ENCODE measurements at places on chromosomes 6 and 20. TPM values are rescaled to one million over a fixed set of nuclear protein-coding genes. Genes with fewer than 3 reads are reported as not detected.

- no peak for DNase-seq
These were observed 50.9 kb downstream of the RPRD1B start for GRCh38 chr20:38084425-38084951.

GSTA3 gene
- total RNA-seq: not detected

GRCh38 chr20:51888291-51888690, 86.0 kb upstream of the SALL4 start:
- no peak for DNase-seq

GRCh38 chr20:36745927-36746659, at the start of gene NDRG3:
NDRG3 (minus strand) TSS chr20:36746090; CDS start chr20:36721735, 24,355 bp downstream.
- peak; percentile 97 for DNase-seq

GRCh38 chr20:63428906-63429575, 43.4 kb downstream of the KCNQ2 start:
- DNase-seq: no peak

DNA sequence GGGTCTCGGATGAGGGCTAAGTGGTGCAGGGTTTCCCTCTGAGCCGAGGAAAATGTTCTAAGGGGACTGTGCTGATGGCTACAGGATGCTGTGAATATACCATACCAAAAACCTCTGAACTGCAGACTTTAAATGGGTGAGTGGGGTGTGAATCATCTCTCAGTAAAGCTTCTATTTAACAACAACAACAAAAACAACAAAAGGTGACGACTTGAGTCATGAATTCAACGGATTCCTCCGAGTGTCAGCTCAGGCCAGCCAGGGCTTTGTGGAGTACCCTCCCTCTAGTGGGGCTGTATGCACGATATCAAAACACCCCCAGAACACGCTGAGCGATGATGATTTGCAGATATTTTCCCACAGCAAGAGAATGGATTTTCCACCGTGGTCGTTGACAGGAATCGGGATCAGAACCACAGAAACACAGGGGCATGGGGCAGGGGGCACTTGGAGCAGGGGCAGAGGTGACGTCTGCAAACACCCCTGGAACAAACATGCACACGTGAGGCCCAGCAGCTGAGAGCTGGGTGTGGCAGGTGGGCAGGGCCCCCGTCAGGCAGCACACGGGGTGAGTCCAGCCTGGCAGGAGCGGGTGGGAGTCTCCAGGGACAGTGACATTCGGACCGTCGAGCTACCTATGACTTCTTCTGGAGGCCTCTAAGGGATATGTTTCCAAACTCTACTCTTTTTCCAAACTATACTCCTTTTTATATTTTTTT, 38.6 kb downstream of the SLC2A4RG start:
- no peak for DNase-seq

DNA sequence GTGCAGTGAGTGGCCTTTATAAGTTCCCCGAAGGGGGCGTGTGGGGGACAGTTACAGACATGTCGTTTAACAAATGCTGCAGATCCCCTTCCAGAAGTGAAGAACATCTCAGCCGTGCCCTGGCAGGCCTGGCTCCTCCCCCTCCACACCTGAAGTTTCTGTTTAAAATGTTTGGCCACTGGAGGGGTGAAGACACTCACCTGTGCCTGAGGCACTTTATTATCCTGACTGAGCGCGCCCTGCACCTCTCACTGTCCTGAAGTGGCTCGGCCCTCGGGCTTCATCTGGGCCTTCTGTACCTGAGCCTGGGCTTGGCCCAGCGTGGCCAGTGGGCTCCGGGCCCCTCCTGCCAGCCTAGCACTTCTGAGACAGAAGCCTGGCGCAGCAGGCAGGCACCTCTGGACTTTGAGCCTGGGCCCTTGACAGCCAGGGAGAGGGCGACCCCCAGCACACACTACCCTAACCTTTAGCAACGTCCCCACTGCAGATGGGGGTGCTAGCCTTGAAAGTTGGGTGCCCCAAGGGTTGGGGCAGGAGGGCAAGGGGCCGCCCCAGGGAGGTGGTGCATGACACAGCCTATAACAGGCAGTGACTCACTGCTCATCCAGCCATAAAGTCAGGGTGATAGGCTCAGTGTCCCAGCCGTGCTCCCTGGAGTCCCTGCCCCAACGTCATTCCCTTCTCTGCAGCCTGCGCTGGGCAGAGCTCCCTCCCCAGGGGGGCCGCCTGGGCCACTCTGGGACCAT, 13.6 kb upstream of the GATA5 start:
- no peak for DNase-seq

- DNase-seq: no peak
These were observed 109.0 kb downstream of the PSMB1 start for GRCh38 chr6:170444056-170444591.

DNA sequence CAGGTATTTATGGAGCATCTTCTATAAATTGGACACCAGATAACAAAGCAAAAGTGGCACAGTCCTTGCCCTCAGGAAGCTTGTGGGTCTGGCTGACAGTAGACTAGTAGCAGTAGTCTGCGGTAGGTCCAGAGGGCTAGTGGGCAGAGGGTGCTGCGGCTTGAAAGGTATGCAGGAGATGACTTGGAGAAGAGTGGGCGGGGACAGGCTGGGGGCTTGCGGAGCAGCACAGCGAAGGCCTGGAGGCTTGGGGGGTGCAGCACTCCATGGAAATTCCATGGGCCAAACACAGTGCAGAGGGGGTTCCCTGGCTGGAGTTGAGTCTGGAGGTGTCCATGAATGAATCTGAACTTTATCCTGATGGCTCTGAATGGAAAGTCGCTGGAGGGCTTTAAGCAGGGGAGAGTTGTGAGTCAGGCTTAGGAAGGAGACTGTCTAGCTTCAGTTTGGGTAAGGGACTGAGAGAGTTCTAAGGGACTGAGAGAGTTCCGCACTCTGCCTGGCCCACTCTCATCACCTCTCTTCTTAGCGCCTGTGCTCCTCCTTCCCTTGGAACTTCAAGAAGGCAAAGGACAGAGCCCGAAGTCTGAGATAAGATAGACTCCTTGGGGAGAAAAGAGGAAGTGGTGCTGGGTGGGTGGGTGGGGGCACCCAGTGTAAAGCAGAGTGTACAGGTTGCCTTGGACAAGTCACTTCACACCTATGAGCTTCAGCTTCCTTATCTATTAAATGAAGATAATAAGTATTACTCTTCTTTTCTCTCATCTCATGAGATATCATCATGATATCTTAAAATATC, 8.8 kb downstream of the PKIG start:
- no peak for DNase-seq

DNA sequence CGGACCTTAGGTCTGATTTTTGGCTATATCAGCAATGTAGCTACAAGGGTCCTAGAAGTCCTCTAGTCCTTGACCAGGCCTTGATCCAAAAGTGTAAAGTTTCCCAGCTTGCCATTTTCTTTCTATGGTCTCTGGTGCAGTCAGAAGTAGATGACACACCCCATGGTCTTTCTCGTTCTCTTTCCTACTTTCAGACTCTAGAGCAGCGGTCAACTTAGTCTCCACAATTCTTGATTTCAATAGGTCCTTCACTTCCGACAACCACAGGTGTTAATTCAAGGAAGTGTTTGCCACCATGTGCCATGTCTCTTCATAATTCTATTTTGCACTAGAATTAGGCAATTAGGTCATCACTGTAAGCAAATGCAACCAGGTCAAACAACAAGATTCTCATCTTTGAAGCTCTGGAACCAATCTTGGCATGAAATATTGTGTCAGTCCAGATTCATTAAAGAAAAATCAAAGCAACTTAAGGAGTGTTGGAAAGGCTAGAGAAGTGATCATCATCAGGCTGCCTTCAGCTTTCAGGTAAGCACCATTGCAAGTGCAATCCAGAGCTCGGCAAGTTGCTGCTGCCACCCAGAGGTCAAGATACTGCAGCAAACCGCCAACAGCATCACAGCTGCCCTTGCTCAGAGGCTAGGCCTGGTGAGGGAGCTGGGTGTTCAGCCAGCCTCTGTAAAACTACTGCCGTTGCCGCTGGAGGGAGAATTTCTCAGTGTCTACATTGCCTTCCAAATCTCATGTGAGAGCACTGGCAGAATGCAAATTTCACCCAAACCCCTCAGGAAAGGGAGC, 5.6 kb upstream of the SYNE1 start:
- peak; percentile 84 for DNase-seq

DNA sequence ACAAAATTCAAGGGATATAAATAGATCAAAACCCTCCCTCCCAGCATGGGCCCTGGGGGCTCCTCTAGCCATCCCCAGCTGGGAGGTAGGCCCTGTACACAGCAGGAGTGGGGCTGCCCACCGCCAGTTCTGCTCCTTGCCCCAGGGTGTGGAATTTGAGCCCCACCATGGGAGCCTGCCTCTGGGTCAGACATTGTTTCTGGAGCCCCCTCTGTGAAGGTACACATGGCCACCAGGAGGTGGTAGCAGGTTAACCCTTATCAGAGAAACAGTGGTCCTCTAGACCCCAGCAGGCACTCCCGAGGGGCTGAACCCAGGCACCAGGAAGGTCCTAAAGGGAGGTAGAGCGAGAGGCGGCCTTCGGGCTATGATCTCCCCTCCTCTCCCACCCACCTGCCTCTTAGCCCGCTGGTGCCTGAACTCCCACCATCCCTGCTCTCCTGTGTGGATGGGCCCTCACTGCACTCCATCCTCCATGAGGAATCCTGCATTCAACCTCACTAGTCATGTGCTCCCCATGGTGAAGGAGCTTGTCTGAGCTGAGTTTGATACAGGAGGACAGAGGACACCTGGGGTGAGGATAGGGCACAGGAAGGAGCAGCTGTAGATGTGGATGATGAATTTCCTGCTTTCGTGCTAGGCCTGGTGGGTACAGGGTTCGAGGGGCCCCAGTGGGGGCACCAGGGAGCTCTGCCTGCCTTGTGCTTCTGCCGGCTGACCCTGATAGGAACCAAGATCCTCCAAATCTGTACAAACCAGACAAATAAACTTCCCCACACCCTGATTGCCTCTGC, 114.9 kb downstream of the GRM4 start:
- peak; percentile 83 for DNase-seq

TTBK1 gene
- total RNA-seq: 1.7 TPM

SMLR1 gene
- not detected for total RNA-seq

DNA sequence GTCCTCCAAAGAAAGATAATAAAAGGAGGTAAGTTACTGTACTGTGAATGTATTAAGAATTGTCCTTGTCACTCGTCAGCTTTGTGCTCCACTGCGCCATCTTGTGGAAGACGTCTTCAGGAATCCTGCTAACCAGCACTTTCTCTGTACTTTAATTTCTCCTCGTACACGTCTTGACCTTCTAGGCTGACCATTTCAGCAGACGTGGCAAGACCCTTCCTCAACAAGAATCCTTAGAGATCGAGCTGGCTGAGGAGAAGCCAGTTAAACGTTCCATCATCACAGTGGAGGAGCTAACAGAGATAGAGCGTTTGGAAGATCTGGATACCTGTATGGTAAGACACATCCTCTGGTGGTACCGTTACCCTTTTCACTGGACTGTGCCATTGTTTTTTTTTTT, 95.5 kb upstream of the SCGN start:
- peak; percentile 80 for DNase-seq

DNA sequence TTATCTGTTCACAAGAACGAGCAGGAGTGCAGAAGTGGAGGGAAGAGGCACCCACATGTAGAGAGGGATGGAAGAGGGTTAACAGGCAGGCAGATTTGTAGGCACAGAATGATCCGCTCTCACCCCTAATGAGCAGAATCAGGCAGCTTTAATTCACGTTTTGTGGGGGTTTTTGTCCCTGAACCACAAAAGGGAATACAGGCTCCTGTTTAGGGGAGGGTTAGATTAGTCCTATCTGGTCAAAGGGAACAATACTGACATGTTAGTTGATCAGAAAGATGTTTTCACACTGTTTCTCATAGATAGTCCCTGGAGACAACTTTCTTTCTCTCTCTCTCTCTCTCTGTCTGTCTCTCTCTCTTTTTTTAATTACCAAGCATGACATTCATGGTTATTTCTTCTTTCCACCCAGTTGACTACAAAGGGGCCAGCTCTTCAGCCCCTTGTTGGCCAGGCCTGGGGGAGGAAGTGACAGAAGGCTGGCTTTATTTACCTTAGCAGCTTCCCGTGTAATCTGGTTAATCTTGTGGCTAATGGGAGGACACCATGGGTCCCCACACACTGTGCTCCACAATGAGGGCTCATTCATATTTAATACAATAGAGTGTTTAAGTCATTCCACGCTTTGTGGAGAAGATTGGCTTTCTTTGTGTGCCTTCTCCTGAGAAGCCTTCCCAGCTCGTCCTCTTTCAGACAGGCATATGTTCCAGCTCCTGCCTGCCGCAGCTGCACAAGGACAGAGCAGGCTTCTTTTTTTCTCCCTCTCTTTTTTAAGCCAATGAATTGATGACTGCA, 958.8 kb downstream of the TFAP2A start:
- DNase-seq: no peak

GRCh38 chr6:56671651-56672461, 29.2 kb upstream of the DST start:
- no peak for DNase-seq

DYNLT2 gene
- 7.5 TPM for total RNA-seq

- no peak for DNase-seq
These were observed 114.4 kb downstream of the FOXC1 start for GRCh38 chr6:1724124-1724523.

Data from OCI-LY7 (cell line).